ENCODE measurements at places on chromosomes 3 and 15.

GRCh38 chr3:45064512-45065372, 38.6 kb downstream of the CLEC3B start:
- no peak overlapping the region for H3K4me3 ChIP-seq
- no peak for DNase-seq
- H3K36me3 ChIP-seq, result no peaks in the 10 kb centered on the region
- no peaks in the 10 kb centered on the region for H3K27me3 ChIP-seq
- H3K27ac ChIP-seq, result no peak overlapping the region
- 0 out of 2 replicates have a peak, but pooled peaks cover 1% of the 10 kb centered on the region for H3K4me1 ChIP-seq

GRCh38 chr3:13096356-13096755, 23.1 kb upstream of the IQSEC1 start:
- no peak for DNase-seq
- H3K4me3 ChIP-seq, result no peak overlapping the region
- no peaks in the 10 kb centered on the region for H3K36me3 ChIP-seq
- H3K27ac ChIP-seq, result no peak overlapping the region
- H3K27me3 ChIP-seq, result no peaks in the 10 kb centered on the region

GRCh38 chr15:63970621-63971426, 75.5 kb downstream of the DAPK2 start:
- no peaks in the 10 kb centered on the region for H3K36me3 ChIP-seq
- no peak overlapping the region for H3K27ac ChIP-seq
- H3K4me3 ChIP-seq, result no peak overlapping the region
- peaks cover 7% of the 10 kb centered on the region for H3K4me1 ChIP-seq

DNA sequence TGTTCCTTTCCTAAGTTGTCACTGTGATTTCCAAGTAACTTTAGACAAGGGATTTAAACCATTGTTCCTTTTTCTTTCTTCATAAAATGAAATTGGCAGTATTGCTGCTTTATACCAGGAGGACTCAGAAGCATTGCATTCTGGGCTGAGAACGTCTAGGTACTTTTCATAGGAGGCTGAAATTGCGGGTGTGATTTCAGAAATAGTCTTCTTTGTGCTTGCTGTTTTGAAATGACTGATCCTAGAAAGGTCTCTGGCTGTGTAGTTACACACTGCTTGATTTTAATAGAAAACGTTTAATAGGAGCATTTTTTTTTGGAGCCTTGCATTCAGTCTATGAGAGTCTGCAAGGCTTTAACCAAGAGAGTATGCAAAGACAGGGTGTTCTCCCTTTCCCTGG, 56.3 kb downstream of the PPM1L start:
- no peak overlapping the region for H3K4me3 ChIP-seq
- no peaks in the 10 kb centered on the region for H3K4me1 ChIP-seq
- H3K36me3 ChIP-seq, result no peaks in the 10 kb centered on the region
- no peak overlapping the region for H3K27ac ChIP-seq
- no peaks in the 10 kb centered on the region for H3K27me3 ChIP-seq

DNA sequence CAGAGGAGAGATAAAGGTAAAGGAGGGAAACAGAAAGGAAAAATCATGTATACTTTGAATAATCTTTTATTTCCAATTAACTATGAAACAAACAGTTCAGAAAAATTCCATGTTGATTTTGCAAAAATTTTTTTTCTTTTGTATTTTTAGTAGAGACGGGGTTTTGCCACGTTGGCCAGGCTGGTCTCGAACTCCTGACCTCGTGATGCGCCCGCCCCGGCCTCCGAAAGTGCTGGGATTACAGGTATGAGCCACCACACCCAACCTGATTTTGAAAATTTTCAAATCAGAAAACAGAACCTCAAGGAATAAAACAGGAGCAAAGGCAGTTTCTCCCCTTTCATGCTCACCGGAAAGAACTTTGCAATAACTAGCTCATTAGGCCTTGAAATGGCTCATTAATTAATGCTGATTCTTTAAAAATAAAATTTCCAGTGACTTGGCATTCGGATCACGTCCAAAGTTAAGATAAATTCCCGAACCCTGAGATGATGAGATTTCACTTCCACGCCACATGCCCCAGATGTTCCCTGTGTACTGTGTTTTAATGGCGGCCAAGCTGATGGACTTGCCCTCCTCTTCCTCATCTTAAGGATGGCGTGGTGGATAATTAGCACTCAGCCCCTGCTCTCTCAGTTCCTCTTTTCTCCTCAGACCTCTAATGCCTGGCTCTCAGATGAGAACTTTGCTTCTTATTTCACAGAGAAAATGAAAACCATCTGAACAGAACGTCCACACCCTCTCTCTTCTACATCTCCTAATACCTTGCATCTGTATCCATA, 10.8 kb downstream of the BCL2L10 start:
- no peak overlapping the region for H3K27ac ChIP-seq
- no peak overlapping the region for H3K4me3 ChIP-seq
- no peak for DNase-seq
- H3K27me3 ChIP-seq, result no peaks in the 10 kb centered on the region
- H3K4me1 ChIP-seq, result no peaks in the 10 kb centered on the region

DNA sequence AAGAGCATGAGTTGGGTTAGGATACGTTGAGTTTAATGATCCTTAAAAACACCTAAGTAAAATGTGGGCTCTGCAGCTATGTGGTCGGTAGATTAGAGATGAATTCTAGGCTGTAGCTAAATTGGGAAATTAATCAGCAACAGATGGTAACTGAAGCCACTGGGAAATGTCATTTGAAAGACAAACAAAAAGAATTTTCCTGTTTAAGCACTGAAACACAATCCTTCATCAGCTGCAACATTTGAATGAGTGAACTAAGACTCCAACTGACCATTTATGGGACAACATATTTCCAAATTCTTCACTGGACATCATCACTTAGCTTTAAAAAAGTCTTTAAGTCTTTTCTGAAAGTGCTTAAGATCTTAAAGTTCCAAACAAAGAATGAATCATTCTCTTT, 226.9 kb downstream of the ZNF385D start:
- H3K27ac ChIP-seq, result no peak overlapping the region
- no peaks in the 10 kb centered on the region for H3K4me1 ChIP-seq
- DNase-seq, result no peak
- H3K4me3 ChIP-seq, result no peak overlapping the region
- H3K27me3 ChIP-seq, result no peaks in the 10 kb centered on the region
- H3K36me3 ChIP-seq, result no peaks in the 10 kb centered on the region

DNA sequence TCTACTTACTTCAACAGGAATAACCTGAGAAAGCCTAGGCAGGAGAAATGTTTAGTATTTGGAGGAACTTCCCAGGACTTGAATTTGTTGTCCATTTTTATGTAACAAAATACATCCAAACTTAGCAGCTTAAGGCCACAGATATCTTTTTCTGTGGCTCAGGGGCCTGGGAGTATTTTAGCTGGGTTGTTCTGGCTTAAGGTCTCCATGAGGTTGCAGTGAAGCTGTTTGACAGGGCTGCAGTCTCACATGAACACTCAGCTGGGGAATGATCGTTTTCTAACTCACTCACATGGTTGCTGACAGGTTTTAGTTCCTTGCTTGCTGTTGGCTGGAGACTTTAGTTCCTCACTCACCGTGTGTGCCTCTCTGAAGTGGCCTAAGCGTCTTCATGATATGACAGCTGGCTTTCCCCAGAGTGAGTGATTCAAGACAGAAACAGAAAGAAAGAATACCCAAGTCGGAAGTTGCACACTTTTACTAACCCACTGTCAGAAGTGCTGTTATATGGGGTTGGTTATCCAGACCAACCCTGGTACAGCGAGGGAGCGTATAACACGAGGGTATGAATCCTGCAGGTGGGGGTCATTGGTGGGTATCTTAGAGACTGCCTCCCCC, 229.7 kb upstream of the TBL1XR1 start:
- no peak overlapping the region for H3K4me3 ChIP-seq
- H3K27ac ChIP-seq, result no peak overlapping the region
- peaks cover 2% of the 10 kb centered on the region for H3K4me1 ChIP-seq

DNA sequence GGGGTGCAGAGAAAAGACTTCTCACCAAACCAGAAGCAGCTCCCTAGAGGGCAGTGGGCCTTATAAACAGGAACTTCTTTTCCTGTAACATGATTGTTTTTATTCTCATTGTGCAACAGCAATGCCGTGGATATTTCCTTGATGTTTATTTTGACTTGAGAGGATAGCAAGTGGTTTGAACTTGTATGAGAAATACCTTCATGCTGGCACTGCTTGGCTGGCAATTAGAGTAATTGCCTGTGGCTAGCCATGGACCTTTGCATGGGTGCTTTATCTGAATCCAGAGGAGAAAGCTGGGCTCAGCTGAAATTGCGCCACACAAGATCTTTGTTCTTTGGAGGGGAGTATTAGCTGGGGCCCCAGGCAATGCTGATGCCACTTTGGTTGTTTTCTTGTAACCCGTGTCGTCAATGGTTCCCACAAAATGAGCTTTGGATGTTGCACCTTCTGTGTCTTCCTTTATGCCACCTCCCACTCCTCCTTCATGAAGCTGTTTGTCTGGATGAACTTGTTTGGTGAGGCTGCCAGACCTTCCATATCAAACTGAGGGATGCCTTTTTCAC, 37.9 kb downstream of the CMTM8 start:
- no peaks in the 10 kb centered on the region for H3K27me3 ChIP-seq
- no peak overlapping the region for H3K27ac ChIP-seq
- no peaks in the 10 kb centered on the region for H3K36me3 ChIP-seq
- no peak overlapping the region for H3K4me3 ChIP-seq
- no peaks in the 10 kb centered on the region for H3K4me1 ChIP-seq

DNA sequence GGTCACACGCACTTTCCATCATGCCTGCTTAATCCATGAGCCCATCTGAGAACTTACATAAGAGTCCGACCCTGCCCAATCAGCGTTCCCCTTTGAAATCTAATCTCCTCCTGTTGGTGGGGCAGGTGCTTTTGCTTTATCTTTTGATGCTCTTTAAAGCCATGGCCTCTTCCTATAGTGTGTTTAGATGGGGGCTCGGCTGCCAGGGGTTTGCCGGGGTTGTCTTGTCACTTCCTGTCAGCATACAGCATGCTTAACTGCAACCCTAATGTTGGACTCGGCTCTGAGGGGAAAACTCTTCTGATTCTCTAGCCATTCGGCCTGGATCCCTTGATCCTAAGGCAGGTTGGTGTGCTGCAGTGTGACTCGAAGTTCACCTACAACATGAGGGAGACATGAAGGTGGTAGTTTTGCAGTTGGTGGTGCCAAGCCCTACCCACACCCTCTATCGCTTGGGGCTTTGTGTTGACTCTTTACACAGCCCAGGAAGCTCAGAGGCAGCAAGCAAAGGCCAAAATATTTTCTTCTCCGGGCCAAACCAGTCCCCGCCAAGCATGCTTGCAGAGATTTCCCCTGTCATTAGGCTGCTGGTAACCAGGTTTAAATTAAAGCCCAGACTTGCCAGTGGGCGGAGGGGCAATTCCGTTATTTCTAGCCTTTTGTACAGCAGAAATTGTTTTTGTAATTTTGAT, 218.7 kb downstream of the FEZF2 start:
- no peaks in the 10 kb centered on the region for H3K36me3 ChIP-seq
- H3K27me3 ChIP-seq, result no peaks in the 10 kb centered on the region
- H3K27ac ChIP-seq, result no peak overlapping the region
- 0 out of 2 replicates have a peak, but pooled peaks cover 2% of the 10 kb centered on the region for H3K4me1 ChIP-seq

- no peak for DNase-seq
- no peaks in the 10 kb centered on the region for H3K27me3 ChIP-seq
- H3K27ac ChIP-seq, result no peak overlapping the region
- no peaks in the 10 kb centered on the region for H3K36me3 ChIP-seq
- H3K4me3 ChIP-seq, result no peak overlapping the region
Observed at GRCh38 chr3:16013568-16013967, 160.9 kb upstream of the GALNT15 start.
